ENCODE measurements at places on chromosomes 4 and X.

- DNase-seq: no peak
These were observed 615.4 kb downstream of the MID1IP1 start for GRCh38 chrX:39416547-39417260.

GRCh38 chrX:151082077-151082948, 94.1 kb upstream of the GPR50 start:
- DNase-seq: peak; percentile 55

DNA sequence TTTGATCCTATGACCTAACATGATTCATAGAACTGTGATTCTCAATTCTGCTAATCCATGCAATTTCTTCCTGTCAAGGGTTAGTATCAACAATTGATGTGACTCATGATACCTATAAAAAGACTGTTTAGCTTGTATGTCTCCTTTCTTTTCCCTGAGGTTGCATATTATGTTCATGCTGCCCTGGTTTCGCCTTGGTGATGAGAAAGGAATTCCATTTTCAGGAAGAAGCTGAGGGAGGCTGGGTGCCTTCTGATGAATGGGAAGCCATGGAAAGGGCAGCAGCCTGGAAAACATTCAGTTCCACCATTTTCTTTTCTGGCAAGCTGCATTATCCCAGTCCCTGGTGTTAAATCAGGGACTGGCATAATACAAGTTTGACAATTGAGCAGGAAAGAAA, 976.5 kb downstream of the RPA4 start:
- DNase-seq: peak; percentile 59

DNA sequence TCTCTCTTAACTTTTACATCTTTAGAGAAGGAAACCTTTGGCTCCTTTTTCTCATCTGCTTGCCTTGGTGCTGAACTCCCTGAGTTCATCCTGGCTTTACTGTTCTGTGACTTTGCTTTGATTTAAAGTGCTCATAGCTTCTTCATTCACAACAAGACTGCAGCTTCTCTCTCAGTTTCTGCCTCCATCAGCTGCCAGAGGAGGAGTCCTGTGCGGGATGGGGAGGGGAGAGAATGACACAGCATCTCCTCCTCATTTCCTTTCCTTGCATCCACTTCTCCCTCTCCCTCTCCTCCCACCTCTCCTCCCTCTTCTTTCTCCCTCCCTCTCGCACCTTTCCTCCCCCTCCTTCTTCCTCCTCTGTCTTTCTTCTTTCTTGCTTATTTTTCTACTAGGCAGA, 42.0 kb downstream of the CBLL2 start:
- DNase-seq: peak; percentile 40

DNA sequence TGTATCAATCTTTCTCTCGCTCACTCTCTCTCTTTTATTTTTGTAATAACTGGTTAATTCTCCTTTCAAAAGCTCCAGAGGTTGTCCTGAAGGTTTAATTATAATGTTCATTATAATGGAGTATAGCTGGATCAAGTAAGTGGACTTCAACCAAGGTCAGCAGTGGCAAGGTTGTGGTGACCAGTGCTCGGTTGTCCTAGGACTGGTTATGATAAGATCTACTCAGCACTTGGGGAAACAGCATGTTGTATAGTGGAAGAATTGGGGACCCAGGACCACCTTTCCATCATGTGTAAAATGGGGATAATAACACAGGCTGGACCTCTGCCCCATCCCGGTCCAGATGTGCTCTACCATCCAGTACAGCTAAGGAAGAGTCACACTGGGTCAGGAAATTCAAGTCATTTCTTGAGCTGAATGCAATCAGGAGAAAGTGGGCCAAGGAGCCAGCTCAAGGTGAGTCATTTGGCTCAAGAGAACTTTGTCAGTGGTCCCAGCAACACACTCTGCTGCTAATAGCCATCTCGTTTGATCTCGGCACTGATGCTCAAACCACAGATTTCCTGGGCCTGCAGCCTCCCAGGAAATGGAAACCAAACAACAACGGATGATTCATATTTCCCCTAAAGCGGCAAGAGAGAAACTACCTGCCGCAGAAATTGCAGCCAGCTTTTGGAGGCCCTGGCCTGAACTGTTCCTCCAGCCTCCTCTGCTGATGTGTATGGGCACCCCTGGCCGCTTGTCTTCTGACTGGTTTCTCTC, 123.6 kb upstream of the RBPJ start:
- DNase-seq: peak; percentile 92

All from EH (cell line).